Left cardiac atrium (tissue), 4 donors: ENCODE measurements at places on chromosomes 6 and 20. TPM values are rescaled to one million over a fixed set of nuclear protein-coding genes. Genes with fewer than 3 reads are reported as not detected.

Gene ELOVL2
- total RNA-seq = 1.2 TPM

Gene MCHR2
- not detected for total RNA-seq

Gene ATP6V1G2
- 1.9 TPM for total RNA-seq

Gene SLPI
- total RNA-seq = 86.7 TPM

Gene LPA
- not detected for total RNA-seq

Gene MGME1
- total RNA-seq = 9.0 TPM

Gene ZCCHC3
- 12.2 TPM for total RNA-seq

Gene VSX1
- 0.38 TPM for total RNA-seq

Gene TRIM31
- total RNA-seq = not detected

Gene ENTPD6
- total RNA-seq = 110 TPM

Gene ADGRB3
- total RNA-seq = 1.7 TPM

Gene BMP5
- total RNA-seq = 4.6 TPM

Gene LHFPL5
- total RNA-seq = not detected

Gene CCDC167
- total RNA-seq = 28.7 TPM

Gene HLA-DOA
- 3.0 TPM for total RNA-seq

Gene DNAJC5
- total RNA-seq = 41.9 TPM

Gene PGC
- total RNA-seq = not detected

Gene NKX2-2
- not detected for total RNA-seq

Gene RNGTT
- total RNA-seq = 10.1 TPM

Gene SAPCD1
- 0.73 TPM for total RNA-seq

Gene SLC23A2
- total RNA-seq = 10.8 TPM

Gene FKBP5
- total RNA-seq = 117 TPM

Gene BPIFB4
- not detected for total RNA-seq

Gene PPP1R3G
- 7.4 TPM for total RNA-seq

Gene RAET1G
- total RNA-seq = 1.1 TPM

Gene GNRH2
- not detected for total RNA-seq

Gene MPIG6B
- 0.41 TPM for total RNA-seq

Gene STMND1
- not detected for total RNA-seq

Gene SLC25A27
- 16.2 TPM for total RNA-seq

Gene TRERF1
- 1.2 TPM for total RNA-seq
